Esophagus squamous epithelium (tissue), 5 donors: ENCODE measurements at places on chromosomes 7 and 10.

GRCh38 chr10:109934958-109935793 lies 11.9 kb upstream of the XPNPEP1 start:
- no peak for DNase-seq

GRCh38 chr7:108196004-108196403 lies 65.8 kb upstream of the LAMB4 start:
- no peak for DNase-seq

DNA sequence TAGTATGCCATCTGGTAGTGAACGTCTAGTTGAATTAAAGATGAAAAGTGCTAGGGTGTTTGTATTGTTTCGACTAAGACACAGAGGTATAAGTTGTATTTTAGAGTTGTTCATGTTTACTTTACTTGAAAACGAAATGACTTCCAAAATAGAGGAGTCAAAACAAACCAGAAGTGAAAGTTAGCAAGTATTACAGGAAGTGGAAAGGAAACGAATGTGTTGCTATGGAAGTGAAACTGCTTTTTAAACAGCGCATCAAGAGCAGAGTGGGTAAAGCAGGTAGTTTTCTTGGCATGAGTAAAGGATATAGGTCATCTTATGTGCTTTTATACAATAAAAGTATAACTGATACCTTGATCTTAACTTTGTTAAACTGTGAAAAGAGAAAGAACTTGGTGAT lies 20.0 kb upstream of the GALNTL5 start:
- no peak for DNase-seq

DNA sequence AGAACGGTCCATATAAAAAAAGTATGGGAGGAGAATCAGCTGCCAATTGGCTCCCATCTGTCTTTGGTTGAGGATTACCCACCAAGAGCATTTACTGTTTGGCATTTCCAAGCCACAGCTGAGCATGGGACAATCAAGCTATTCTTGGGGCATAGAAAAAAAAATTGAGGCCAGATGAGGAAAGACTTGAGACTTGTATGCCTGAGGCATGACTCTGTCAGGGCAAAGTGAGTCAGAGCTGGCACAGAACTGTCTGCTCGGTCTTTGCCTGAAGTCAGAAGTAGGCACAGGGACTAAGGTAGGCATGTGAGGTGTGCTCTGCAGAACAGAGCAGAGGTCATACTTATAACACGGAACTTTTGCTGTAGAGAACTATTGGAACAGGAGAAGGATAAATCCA lies 126.5 kb upstream of the CHRM2 start:
- no peak for DNase-seq

- DNase-seq: no peak
Observed at GRCh38 chr7:8154272-8154671, 107.7 kb downstream of the ICA1 start.

DNA sequence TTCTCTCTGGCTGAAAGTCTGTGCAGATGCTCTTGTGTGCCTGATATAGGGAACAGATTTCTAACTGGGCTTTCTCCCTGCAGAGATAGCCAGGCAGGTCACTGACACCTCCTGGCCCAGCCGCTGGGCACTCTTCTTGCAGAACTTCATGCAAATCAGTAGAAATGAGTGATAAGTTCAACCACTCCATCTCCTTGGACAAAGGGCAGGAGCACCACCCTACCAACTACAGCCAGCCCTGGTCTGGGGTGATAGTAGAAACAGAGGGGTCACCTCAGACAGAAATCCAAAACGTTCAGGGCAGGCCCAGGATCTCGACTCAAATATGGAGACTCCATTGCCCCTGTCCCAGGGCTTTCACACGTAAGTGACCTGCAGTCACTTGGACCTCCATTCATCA lies 917.8 kb upstream of the ZNF722 start:
- DNase-seq: no peak

DNA sequence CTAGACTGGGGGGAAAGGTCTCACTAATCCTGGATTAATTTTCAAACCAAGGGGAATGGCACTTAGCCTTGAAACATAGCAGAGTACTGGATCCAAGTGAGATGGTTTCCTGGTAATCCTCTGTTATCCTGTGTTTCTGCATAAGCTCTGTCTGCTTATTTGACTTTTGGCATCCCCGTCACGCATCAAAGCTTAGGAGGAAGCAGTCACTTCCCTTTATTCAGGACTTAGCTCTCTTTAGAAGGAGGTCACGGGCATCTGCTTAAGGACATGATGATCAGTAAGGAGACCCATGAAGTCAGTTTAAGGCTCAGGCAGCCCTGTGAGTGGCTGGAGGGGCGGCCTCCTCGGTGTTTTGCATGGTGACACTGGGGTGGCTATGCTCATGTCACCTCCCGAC lies 30.0 kb downstream of the TSPAN15 start:
- no peak for DNase-seq

DNA sequence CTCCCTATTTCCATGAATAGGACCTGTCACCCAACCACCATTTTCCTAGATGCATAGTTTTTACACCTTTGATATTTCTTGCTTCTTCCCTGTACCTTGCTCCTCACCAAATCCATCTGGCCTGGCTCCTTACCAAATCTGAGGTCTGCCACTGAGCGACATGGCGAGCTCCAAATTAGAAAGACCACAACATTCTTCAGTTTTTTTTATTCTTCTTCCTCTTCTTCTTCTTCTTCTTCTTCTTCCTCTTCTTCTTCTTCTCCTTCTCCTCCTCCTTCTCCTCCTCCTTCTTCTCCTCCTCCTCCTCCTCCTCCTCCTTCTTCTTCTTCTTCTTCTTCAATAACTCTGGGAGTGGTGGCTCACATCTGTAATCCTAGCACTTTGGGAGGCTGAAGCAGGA lies 7.1 kb downstream of the CPED1 start:
- no peak for DNase-seq

- no peak for DNase-seq
Observed at GRCh38 chr10:26837139-26837538, 23.6 kb downstream of the ABI1 start.

DNA sequence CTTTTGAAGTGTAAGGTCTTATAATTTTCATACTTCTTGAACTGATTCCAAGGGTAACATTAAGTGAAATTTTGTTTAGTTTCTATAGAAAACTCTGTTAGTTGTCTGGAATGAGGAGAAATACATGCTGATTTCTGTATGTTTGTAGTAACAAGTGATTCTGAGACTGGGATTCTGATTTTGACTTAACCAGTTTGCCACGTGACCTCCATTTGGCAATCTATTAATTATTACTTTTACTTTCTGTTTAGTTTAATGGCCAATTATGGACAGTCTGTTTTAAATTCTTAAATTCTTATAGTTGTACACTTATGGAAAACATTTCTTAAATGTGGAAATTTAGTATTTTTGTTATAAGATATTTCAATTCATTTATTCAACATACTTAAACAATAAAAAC lies 163.1 kb downstream of the ADK start:
- no peak for DNase-seq

- DNase-seq: no peak
Observed at GRCh38 chr7:108452707-108453106, 3.5 kb downstream of the NRCAM start.

DNA sequence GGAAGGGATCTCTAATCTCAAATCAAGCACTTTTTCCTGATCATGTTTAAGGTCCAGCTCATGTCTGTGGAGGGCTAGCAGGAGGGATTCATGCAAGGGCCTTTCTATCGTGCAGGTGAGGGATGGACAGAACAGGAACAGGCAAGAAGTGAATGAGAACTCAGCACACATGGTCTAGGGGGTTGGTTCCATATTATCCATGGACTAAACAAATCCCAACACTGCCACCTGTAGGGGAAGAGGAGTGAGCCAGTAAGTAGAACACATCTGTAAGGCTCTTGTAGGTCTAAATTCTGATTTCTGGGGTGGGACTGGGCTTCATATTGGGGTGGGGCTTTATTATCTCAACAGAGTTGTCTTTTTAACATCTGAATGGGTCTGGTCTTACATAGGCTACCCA lies 138.0 kb upstream of the TARP start:
- no peak for DNase-seq

DNA sequence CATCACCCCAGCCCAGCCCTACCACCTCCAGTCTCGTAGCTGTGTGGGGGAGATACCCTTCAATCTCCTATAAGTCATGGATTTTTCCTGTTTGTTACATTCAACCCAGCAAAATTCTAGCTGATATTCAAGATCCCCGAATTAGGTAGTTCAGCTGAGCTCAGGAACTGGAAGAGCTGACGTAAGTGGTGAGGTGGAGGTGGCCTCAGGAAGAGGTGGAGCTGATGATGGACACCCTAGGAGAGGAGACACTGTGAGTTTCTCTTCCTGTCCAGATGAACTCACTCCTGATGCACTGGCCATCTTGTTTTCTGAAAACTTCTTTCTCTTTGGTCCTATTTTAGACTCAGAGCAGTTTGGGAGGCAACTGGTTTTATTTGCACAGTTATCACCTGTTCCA lies 90.5 kb upstream of the PITRM1 start:
- DNase-seq: no peak

DNA sequence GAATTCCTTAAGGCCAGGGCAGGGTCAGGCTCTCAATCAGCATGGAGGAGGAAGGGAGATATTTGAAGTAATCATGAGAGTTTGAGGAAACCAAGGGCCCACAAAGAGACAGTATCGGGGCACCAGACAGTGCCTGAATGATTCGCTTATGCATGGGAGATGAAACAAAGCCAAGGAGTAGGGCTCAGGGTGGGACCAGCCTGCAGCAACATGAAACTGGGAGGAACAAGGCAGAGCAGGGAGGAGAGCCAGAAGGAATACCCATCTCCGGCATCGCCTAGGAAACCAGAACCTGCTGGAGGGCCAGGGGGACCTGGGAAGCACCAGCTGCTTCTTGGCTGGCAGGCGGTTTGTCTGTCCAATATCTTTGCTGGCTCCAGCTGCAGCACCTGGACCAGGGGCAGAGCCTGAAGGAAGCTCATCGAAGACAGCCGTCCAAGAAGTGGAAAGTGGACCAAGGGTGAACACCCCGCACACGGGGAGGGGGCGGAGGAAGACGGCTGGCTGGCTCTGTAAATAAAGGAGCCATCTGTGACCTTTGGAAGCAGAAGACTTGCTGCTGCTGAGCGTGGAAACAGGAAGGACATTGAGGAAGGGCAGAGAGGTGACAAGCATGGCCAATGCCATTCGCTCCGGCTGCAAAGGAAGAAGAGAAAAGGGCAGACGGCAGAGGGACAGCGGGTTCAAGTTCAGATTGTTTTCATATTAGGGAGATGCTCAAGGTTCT lies 34.4 kb upstream of the ECHDC3 start:
- no peak for DNase-seq

GRCh38 chr10:100562008-100562672 lies 26.4 kb downstream of the HIF1AN start:
- DNase-seq: no peak

- no peak for DNase-seq
Observed at GRCh38 chr7:152677808-152678670, 2.1 kb upstream of the XRCC2 start.

GRCh38 chr10:99370993-99371392 lies 41.8 kb downstream of the CNNM1 start:
- no peak for DNase-seq

DNA sequence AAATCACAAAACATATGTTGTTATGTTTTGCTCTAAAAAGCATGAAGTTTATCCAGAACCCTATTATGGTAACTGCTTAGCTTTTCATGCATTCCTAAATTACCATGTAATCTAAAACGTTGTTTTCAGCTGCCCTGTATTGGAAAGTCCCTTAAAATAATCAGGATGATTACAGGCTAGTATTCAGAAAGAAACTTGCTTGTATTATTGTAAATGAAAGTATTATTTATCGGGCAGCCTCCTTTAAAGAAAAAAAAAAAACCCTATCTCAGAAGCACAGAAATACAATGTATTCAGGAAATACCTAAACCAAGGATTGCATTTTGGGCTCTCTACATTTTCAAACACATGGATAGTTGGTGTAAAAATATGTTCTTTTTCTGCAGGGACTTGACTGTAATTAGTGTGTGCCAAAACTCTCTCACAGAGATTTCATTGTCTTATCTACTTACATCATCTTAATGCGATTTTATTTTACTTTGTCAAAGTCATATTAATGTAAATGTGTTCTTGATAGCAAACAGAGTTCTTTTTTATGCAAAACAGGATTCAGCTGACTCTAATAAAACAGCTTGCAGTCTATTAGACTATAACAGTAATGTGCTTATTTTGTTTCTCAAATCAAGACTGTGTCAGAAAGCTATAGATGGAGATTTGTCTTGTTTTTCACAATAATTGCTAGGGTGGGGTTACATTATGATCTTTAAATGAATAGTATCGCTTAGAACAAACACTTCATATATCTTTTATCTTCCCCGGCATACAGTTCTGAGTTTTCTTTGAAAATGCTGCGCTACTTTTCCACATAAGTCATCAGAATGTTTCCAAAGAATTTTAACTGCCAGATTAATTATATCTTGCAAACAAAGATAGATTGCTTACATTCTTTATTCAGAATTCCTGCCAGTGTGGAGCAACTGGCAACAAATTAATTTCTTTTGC lies 65.3 kb upstream of the ARID5B start:
- no peak for DNase-seq

- DNase-seq: no peak
Observed at GRCh38 chr7:25996006-25996408, 156.0 kb upstream of the NFE2L3 start.

GRCh38 chr7:55365205-55365674 lies at the start of gene LANCL2:
Gene LANCL2 (plus strand): TSS chr7:55365337. CDS start chr7:55366026, 689 bp downstream.
- DNase-seq: no peak

- DNase-seq: no peak
Observed at GRCh38 chr7:1839701-1840100, 169.6 kb downstream of the ELFN1 start.

GRCh38 chr7:92255308-92255707 lies 9.5 kb downstream of the ANKIB1 start:
- no peak for DNase-seq

- DNase-seq: peak; percentile 23
Observed at GRCh38 chr10:88582806-88583583, at the start of gene RNLS. Gene RNLS (minus strand): TSS chr10:88583318.

GRCh38 chr10:1360011-1360557 lies 303.9 kb downstream of the WDR37 start:
- no peak for DNase-seq

GRCh38 chr7:138746073-138746472 lies 44.9 kb upstream of the SVOPL start:
- DNase-seq: no peak

GRCh38 chr7:26667514-26668133 lies 196.8 kb downstream of the SKAP2 start:
- no peak for DNase-seq

GRCh38 chr7:155565596-155565995 lies 19.2 kb upstream of the CNPY1 start:
- DNase-seq: no peak

- DNase-seq: no peak
Observed at GRCh38 chr10:111207500-111207899, 130.7 kb downstream of the ADRA2A start.

GRCh38 chr7:129959471-129960203 lies 6.9 kb upstream of the UBE2H start:
- DNase-seq: no peak

- no peak for DNase-seq
Observed at GRCh38 chr10:82889728-82890127, 1014.7 kb downstream of the NRG3 start.

- no peak for DNase-seq
Observed at GRCh38 chr7:83921941-83922607, 272.5 kb downstream of the SEMA3A start.
